ENCODE measurements at places on chromosomes 11 and 22.

GRCh38 chr22:41822317-41823057 lies 10.4 kb upstream of the SREBF2 start:
- DNase-seq = peak; percentile 34

DNA sequence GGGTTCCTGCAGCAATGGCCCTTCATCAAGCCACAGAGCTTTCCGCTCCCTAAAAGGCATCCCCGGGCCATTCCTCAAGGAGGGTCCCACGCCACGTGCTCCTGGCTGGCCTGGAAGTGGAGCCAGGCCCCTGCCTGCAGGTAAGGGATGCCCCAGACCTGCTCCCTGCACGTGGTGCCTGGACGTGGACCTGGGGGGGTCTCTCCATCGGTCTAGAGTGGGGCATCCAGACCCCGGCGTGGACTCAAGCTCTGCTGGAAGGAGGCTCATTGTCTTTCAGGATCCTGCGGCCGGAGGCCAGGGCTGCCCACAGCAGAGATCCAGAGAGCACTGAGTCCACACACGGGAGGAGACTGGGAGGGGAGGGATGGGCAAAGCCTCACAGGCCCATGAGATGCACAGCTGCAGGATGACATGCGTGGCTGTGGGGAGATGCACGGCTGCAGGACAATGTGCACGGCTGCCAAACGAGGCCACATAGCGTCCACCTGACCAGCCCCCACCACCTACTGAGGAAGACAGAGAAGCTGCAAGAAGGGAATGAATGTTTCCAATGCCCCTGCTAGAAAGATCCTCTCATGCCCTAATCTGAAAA lies 236.7 kb downstream of the BRD1 start:
- no peak for DNase-seq

DNA sequence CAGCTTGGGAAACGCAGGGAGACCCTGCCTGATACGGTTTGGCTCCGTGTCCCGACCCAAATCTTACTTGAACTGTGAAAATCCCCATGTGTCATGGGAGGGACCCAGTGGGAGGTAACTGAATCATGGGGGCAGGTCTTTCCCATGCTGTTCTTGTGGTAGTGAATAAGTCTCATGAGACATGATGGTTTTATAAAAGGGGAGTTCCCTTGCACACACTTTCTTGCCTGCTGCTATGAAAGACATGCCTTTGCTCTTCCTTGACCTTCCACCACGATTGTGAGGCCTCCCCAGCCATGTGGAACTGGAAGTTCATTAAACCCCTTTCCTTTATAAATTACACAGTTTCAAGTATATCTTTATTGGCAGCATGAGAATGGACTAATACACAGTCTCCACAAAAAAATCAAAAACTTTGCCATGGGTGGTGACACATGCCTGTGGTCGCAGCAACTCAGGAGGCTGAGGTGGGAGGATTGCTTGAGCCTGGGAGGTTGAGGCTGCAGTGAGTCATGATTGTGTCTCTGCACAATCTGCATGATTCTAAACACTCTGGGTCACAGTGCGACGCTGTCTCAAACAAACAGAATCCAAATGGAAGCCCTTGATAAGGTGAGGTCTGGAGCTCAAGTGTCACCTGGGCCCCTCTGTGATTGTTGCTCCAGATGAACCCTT lies 34.9 kb downstream of the SYN3 start:
- DNase-seq = no peak

DNA sequence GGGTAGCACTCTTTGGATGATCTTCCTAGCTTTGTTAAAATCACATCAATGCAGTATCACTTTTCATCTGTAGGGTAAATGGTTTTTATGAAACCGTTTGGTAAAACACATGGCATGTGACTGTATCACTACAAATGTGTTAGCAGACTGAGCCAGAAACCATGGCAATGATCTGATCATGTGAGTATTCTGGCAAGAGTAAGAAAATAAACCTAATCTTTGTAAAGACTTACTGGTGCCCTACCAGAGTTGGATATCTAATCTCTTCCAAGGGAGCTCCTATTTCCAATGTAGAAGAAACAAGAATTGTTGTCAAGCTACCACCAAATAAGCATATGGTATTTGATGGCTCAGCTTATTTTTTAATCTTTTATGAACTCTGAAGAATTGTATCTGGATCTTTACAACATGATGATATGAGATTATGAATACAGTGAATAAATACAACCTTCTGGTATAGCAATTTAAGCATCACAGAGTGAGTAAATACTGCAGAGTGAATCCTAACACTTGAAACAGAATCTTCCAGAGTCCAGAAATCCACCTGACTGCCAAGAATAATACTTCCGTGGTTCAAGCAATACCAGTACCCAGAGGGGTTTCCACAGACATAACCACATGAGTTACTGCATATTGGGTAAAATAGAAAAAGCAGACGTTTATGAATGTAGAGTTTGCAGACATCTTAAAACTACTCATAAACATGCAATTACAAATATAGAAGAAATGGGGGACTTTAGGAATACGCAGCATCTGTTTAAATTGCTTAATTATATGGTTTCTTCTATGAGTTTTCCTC lies 238.8 kb downstream of the TTC28 start:
- DNase-seq = no peak

DNA sequence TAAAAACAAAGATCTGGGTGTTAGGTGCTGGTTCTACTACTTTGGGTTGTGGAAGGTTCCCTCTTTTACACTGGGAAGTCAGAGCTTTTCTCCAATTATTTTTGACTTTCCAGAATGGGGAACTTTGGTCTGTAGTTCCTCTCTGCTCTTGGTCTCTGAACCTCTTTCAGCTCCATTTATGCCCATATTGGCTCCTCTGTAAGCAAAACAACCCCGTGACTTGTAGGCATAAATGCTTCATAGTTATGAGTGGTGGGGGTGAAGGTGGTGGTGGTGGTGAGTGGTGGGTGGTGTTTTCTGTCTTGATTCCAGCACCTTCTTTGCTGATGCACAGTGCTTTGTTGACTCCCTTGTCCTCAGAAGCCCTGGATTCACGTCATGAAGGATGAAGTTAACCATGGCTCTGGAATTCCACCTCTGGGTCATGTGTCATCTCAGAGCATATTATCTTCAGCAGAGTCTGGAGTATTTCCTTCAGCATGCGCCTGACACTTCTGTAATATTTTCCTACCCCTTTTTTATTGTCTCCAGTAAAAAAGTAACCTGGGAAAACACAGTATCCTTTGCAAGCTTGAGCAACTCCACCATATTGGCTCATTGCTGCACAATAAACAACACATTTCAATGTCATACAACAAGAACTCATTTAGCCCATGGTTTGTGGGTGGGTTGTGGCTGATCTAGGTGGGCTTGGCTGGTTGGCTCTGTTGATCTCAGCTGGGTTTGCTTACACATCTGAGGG lies 24.1 kb upstream of the GRK3 start:
- DNase-seq = no peak

- DNase-seq = no peak
Measured at GRCh38 chr11:109026891-109027489, 362.1 kb downstream of the DDX10 start.

GRCh38 chr22:30024231-30024630 lies 56.0 kb upstream of the HORMAD2 start:
- DNase-seq = no peak

- DNase-seq = no peak
Measured at GRCh38 chr11:73383249-73384124, 7.3 kb downstream of the RELT start.

DNA sequence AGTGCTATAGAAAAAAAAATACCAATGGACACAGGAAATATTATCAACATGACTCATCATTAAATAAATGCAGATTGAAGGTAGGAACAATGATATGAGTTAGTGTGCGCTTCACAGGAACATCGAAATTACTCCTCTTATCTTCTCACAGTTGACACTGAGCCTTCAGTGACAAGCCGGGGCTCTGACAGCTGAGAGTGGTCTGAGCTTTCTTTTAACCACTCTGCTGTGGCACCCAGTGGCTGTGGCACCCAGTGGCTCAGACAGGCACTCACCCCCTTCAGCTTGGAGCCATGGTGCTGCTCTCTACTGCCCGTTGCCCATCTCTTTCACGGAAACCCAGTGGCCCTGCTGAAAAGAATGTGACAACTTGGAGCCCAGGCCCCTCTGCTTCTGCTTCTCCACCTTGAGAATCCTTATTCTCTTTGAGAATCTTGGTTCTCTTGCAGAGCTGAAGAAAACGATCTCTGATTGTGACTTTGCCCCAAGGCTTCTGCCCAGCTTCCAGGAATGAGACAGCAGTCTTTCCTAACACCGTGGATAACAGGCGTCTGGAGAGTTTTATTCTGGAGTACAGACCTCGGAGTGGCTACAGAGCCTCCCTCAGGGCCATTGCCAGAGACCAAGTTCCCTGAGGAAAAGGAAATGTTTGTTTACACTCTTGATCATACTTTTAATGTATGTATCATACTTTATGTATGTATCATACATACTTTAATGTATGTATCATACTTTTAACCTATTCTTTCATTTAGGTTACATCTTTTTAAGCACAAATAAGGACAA lies 37.1 kb upstream of the OR8B8 start:
- no peak for DNase-seq

DNA sequence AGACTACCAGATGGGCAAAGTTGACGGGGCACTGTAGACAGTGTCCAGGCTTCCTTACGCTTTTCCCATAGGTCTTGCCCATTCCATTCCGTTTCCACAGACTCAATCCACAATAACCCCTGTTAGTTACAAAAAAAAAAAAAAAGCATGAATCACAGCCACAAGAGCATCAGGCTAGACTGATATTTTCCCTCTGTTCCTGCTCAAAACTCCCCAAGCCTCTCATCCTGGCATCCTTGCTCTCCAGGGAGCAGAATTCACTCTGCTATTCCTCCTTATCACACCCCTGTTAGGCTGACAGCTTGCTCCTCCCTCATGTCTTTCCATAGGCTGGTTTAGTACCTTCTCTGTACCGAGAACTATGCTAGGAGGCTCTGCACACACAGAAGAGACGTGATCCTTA lies 42.2 kb downstream of the TMEM123 start:
- DNase-seq = no peak

GRCh38 chr11:94537031-94537600 lies 6.6 kb upstream of the FUT4 start:
- DNase-seq = no peak

- peak; percentile 8 for DNase-seq
Measured at GRCh38 chr11:107859459-107860239, 1.1 kb upstream of the SLC35F2 start.

GRCh38 chr11:14249121-14249963 lies 109.6 kb downstream of the RRAS2 start:
- DNase-seq = peak; percentile 45

DNA sequence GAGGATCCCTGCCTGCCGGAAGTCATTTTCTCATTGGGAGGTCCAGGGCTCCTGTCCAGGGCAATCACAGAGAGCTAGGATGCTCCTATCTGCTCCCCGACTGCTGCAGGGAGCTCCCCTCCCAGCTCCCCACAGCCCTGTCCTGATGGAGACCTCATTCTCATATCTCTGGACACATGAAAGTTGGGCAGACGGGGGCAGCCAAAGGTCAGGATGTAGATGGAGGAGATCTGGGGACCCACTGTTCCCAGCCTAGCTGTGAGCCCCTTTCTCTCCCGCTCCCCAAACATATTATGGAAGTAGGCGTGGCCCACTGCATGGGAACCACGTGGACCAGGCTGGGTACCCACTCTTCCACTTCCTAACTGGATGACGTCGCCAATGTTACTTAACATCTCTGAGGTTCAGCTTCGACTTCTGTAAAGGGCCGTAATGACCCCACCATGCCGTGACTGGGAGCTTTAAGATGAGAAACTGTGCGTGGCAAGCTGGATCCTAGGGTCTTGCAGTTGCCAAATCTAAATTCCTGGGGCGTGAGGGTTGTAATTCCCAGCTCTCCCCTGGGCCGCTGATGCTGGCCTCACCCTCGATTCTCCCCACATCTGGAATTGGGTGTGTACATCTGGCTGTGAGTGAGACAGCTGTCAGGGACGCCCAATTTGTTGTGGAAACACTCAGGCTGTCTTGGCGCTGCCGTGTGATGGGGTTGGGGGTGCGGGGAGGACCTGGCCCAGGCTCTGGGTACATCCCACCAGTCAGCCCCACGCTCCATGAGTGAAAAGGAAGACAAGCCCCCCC lies 1.8 kb downstream of the CDC42EP2 start:
- DNase-seq = no peak

GRCh38 chr11:124069429-124070401 lies 28.6 kb upstream of the OR10G7 start:
- DNase-seq = peak; percentile 4

DNA sequence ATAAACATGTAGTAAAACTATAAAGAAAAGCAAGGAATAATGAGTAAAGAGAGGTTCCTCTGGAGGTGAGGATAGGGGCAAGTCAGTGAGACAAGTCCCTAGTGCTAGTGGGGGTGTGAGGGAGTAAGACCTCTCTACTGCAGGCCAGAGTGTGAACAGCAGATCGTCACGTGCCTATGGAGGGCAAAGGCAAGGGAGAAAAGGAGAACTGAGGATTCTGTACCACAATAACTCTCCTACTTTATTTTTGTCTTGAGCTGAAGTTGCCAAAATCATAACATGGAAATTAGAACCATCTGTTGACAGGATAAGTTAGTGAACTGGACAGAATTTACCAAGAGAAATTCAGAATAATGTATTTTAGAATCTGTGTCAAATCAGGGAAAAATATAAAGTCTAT lies 77.6 kb downstream of the ENTHD1 start:
- DNase-seq = no peak

GRCh38 chr22:47129902-47130635 lies 367.6 kb downstream of the TBC1D22A start:
- no peak for DNase-seq

GRCh38 chr11:19441752-19442553 lies 201.2 kb upstream of the E2F8 start:
- peak; percentile 58 for DNase-seq

DNA sequence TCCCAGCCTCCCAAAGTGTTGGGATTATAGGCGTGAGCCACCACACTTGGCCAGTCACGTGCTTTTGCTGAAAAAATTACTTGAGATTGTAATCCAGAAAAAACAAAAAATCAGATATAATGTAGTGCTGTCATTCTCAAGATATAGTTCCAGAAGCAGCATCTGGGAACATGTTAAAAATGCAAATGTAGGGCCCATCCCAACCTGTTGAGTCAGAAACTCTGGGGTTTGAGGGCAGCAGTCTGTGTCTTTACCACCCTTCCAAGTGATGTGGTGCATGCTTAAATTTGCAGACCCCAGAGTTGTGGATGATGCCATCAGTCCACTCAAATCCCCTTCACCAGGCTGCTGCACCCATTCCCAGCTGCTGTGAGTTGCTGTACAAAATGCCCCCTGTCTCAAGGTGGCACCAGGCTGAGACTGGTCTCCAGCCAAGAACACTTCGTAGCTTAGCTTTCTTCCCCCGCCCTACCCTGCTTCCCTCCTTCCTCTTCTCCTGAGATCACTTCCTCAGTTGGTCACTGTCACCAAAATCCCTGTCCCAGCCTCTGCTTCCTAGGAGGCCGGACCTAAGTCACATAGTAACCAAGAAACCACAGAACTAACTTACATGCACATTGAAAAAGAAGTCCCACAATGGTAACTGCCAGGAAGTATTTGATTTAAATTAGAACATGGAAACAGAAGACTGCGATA lies 18.2 kb upstream of the ARRB1 start:
- DNase-seq = no peak

DNA sequence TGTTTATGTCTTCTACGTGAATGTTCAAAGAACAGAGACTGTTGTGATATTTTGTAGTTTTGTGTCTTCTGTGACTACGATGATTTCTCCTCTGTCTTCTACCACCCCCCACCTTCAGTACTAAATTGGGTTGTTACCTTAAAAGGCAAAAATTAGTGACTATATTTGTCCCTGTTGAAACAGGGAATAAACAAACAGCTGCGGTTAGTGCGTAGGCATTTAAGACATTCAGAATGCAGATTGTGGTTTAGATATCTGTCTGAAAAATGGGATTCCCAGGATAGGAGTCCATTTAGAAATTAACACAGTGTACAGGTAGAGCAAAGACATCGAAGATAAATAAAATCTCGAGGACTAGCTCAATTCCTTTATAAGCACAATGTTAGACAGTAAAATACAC lies 15.6 kb upstream of the ARHGAP42 start:
- DNase-seq = no peak

All from DMS153 (cell line).